ENCODE measurements at places on chromosomes 5 and 9.

GRCh38 chr5:107499237-107499636 is 171.5 kb downstream of the EFNA5 start:
- no peak for DNase-seq

- DNase-seq: no peak
Measured at GRCh38 chr9:134864821-134865190, 15.8 kb upstream of the FCN2 start.

DNA sequence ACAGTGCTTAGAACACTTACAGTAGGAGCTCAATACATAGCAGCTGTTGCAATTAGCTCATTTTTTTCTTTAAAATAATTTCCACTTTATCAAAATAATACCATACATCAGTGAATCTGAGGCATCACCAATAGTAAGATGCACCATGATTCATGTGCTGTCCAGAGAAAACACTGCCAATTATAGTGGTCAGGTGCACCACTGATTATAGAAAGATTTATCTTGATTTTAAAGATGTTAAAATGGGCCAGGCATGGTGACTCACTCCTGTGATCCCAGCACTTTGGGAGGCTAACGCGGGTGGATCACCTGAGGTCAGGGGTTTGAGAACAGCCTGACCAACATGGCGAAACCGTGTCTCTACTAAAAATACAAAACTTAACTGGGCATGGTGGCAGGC is 39.4 kb downstream of the NAIF1 start:
- DNase-seq: no peak

DNA sequence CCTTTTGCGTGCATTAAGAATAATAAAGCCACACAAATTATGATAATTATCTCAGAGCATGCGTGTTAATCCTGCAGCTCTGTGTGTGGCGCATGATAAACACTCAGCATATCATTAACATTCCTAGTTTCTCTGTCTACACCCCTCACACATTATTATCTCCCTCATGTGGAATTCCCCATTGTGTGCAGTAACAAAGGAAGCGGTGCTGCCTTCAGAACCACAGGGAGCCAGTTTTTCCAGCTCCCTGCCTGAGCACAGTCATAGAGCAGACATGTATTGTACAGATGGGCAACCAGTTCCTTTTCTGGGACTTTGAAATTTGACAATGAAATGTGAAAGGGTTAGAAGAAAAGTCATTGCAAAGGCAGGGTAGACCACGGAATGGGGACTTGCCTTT is 1365.5 kb upstream of the CDH9 start:
- no peak for DNase-seq

DNA sequence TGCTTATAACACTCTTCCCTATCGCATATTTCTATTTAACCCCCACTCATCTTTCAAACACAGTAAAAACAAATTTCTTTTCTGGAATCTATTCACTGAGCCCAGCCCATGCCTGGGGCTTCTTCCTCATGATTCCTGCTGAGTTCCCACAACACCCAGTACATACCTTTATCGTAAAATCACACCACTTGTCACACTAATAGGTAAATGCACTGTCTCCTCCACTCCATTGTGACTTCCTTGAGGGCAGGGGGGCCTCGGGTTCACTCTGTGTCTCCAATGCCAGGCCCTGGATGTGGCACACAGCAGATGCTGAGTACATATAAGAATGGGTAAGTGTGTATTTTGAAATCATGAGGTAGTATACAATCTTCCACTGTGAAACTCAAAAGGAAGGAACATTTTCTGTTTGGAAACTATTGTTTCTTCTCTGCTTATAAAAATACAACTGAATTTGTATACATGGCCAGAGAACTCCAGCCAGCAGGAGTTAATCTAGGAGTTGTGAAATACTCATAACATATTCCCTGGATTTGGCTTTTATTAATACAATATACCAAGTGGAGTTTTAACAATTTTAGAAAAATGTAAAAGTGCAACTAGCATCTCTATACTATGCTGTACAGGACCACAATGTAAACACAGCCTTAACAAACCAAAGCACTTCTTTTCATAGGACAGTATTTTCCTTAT is 7.2 kb downstream of the PLK2 start:
- DNase-seq: no peak

GRCh38 chr9:104746798-104747197 is 685 bp upstream of the NIPSNAP3A start:
- no peak for DNase-seq

- no peak for DNase-seq
Measured at GRCh38 chr5:129973716-129974426, 69.6 kb downstream of the CHSY3 start.

GRCh38 chr5:2742921-2743679 is 8.4 kb downstream of the IRX2 start:
- no peak for DNase-seq

- no peak for DNase-seq
Measured at GRCh38 chr5:171188016-171188415, 121.0 kb upstream of the TLX3 start.

DNA sequence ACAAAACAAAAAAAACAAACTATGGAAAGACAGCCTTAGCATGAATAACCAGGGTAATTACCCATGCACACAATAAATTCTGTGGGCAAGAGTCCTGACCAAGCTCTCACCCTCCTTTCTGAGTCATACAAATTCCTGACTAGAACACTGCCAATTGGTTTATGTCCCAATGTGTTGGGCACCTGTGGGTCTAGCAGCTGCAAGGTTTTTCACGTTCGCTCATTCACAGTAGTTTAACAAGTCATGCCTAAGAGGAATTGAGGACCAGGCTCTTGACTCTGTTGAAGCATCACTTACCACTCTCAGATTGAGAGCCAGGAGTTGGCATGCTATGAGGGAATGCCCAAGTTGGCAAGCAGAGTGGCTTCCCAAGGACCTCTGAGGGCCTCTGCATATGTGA is 205.5 kb upstream of the SLC24A2 start:
- no peak for DNase-seq

- DNase-seq: no peak
Measured at GRCh38 chr5:143448518-143448917, 45.0 kb upstream of the NR3C1 start.

DNA sequence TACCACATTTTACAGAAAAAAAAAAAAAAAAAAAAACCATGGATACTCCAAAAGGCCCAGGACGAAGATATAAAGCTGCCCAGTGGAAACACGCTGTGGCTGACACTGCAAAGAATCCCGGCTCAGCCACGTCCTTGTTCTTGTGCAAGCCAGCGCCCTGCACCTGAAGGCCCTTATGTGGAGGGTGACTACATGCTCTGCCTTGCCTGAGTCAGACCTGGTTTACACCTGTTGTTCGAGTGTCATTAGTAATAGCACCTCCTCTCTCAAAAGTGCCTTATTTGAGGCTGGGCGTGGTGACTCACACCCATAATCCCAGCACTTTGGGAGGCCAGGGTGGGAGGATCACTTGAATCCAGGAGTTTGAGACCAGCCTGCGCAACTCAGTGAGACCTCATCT is 54.3 kb upstream of the ZSWIM6 start:
- no peak for DNase-seq

DNA sequence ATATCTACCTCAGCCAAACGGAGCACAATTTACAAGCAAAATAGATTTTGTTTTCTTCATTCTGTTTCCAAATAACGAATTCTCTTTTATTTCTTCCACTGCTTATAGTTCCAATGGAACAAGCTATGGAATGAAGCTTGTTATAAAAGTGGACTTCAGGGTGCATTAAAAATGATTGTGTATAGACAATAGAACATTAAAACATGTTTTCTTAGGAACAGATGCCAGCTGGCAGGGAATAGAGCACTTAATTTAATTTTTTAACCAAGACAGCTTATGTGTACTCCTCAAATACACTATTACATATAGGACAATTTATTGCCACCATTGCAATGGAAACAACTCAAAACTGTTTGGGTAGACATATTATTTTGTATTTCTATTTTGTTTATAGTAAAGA is 860.1 kb upstream of the TYRP1 start:
- no peak for DNase-seq

- no peak for DNase-seq
Measured at GRCh38 chr5:167765352-167765751, 526.1 kb upstream of the WWC1 start.
